Activated CD4-positive, alpha-beta T cell treated with anti-CD3 and anti-CD28 coated beads, Interleukin-2, amount 50 U/mL, for 24 hours (primary cell): ENCODE measurements at places on chromosomes 1 and 21.

DNA sequence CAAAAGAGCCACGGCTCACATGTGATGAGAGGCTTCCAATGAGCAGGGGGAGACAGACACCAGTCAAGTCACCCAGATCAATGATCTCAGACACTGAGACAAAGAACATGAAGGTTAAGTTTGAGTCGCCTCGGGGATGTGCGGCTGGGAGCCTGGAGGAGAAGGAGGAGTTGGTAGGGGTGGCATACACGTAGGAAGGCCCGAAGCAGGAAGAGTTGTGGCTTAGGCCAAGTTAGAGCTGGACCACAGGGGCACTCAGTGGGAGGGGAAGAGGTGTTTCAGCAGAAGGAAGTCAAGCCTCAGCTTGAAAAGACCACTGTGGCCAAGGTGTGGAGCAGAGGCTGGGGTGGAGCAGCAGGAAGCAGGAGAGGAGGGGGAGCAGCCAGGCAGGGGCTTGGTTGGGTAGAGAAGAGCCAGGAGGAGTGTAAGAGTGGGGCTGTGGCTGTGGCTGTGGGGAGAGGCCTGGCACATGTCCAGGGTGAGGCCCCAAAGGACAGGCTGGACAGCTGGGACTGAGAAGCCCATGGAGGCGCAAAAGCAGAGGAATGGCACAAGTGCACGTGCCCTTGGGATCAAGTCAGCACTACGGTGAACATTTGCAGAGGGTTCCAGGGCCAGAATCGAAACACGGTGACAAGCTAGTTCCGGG, 27.6 kb downstream of the CTNNBIP1 start:
- DNase-seq: no peak

DNA sequence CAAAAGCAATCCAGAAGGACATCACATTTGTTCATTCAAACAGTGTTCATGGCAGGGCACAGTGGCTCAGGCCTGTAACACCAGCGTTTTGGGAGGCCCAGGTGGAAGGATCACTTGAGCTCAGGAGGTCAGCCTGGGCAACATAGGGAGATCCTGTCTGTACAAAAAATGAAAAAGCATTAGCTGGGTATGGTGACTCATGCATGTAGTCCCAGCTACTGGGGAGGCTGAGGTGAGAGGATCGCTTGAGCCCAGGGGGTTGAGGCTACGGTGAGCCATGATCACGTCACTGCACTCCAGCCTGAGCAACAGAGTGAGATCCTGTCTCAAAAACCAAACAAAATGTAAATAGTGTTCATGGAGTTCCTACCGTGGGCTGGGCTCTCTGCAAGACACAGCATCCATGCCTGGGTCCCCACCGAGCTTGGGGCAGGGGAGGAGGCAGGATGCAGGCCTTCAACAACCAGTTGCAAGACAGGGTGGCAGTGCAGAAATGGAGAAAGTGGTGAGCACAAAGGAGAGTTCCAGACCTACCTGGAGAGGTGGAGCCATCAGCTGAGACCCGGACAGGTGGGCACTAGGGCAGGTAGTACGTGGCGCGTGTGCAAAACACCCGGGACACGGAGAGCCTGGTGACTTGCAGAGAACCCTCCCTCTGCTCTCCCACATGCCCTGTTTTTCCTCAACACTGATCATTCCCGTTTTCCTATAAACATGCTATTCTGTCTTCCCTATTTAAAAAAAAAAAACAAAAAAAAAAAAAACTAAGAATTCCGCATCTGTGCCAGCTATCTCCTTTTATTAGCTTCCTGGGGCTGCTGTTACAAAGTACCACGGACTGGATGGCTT, 138.9 kb downstream of the TOMM20 start:
- DNase-seq: no peak

GRCh38 chr1:25695771-25696311, 79.2 kb downstream of the MAN1C1 start:
- no peak for DNase-seq

- no peak for DNase-seq
Observed at GRCh38 chr1:16092923-16093511, 19.6 kb upstream of the FAM131C start.

DNA sequence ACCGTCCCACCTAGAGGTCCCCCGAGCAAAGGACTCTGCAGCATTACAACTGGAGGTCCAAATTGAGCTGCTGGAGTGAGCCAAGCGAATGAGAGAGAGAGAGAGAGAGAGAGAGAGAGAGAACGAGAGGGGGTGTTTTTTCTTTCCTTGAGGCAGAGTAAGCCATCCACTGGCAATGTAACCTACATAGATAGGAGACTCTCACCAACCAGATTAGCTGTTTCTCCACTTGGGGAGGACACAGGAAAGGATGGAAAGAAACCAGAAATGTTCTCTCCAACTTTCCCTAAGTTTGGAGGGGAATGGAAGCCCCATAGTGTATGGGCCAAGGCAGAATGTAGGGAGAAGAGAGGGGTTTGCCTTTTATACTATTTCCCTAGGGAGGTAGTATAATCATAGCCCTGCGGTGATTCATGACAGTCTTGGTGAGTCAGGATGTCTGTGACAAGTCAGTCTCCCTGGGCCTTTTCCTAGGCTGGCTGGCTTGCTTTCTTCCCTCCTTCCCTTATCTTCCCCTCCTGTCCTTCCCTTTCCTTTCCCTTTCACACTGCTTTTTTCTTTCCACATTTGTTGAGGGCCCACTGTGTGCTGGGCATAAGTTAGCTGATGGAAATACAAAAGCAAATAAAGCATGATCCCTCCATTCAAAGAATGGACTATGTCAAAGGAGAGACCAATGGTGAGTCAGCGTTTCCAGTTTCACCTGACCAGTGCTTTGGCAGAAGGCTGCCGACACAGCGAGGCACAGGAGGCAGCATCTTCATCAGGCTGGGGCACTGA, 7.1 kb downstream of the FNDC7 start:
- DNase-seq: no peak

GRCh38 chr21:40165773-40166070, 298.5 kb downstream of the PCP4 start:
- no peak for DNase-seq

DNA sequence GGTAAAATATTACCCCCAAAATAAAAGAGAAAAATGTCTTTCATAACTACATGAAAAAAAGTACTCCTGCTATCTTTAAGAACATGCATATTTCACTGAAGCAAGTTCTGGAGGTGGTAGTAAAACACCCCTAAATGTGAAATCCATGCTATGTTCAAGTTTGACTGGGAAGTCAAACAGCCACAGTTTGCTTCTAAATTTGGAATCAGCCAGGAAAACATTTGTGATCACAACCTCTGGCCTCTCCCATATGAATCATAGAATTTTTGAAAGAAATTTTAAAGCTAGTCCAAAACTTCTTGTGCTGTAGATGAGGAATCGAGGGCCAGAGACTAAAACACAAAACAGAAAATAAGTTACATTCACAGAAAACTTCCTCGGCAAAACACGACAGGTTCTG, 6.6 kb downstream of the SORT1 start:
- DNase-seq: no peak
